Activated CD4-positive, CD25-positive, alpha-beta regulatory T cell treated with anti-CD3 and anti-CD28 coated beads, Interleukin-2, amount 50 U/mL, for 16 hours (primary cell): ENCODE measurements at places on chromosomes 3 and 15.

- no peak for DNase-seq
These were observed 109.0 kb upstream of the NEDD4 start for GRCh38 chr15:56102441-56102840.

DNA sequence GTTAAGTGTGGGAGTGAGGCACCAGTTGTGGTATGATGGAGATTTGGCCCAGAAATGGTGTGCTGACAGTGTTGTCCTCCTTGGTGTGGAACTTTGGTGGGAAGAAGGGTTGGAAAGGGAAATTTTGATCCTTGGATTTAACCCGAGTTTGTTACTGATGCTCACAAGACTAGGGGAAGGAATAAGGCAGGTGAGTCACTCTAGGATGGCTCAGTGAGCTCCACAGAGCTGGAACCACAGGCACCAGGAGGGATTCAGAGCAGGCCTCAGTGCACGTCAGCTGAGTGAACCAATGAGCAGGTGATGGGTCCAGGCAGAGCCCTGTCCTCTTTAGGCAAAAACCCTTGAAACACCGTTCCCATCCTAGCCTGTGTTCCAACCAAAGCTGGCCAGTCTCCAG lies 11.4 kb downstream of the CHRD start:
- no peak for DNase-seq

GRCh38 chr3:178329936-178330335 lies 206.3 kb upstream of the KCNMB2 start:
- no peak for DNase-seq

- no peak for DNase-seq
These were observed 22.1 kb downstream of the SRPRB start for GRCh38 chr3:133827684-133828083.

- DNase-seq, result no peak
These were observed 29.0 kb downstream of the CCDC80 start for GRCh38 chr3:112611752-112612515.

- DNase-seq, result no peak
These were observed 1199.9 kb downstream of the SI start for GRCh38 chr3:163878396-163878795.

DNA sequence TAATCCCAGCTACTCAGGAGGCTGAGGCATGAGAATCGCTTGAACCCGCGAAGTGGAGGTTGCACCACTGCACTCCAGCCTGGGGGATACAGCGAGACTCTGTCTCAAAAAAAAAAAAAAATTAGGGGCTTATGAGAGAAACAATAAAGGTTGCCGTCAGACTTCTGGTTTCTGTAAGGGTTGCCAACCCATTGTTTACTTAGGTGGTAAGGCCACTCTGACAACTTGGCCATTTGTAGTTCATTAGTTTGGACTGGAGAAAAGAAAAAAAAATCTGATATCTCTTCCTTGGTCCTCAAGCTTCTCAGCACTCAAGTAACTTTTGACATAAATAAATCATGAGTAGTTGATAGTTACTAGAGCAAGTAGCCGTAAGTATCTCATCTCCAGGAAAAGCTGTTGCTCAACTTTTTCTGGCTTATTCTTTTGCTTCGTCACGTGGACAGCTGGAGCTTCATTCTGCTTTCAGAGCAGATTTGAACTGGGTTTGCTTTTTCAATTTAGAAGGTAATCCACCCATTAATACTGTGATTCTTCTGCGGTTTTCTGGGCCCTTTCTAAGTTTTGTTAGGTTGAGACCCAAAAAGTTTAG lies 9.4 kb downstream of the SNX1 start:
- no peak for DNase-seq

DNA sequence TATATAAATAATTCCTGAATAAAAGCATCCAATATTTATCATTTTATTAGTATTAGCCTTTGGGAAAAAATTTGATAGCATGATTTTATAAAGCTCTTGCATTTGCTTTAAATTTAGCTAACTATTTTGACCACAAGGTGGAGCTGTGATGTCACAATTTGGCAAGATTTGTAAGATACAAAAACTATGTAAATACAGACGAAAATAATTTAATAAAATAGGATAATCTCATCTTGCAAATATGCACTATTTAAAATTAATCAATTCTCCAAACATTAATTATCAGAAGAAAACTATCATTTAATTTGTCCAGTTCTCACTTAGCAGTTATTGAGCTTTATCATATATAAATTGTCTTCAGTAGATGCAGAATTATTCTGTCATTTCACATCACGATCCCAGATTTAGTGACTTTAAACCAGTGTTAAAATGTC lies 95.4 kb downstream of the PLOD2 start:
- DNase-seq, result no peak

GRCh38 chr15:48667701-48668100 lies 22.2 kb upstream of the FBN1 start:
- no peak for DNase-seq

- DNase-seq, result no peak
These were observed 266.0 kb upstream of the ICE2 start for GRCh38 chr15:60744826-60745460.

- no peak for DNase-seq
These were observed 87.2 kb downstream of the OPA1 start for GRCh38 chr3:193680220-193680619.

GRCh38 chr15:69530991-69531664 lies 78.5 kb downstream of the RPLP1 start:
- DNase-seq, result no peak

DNA sequence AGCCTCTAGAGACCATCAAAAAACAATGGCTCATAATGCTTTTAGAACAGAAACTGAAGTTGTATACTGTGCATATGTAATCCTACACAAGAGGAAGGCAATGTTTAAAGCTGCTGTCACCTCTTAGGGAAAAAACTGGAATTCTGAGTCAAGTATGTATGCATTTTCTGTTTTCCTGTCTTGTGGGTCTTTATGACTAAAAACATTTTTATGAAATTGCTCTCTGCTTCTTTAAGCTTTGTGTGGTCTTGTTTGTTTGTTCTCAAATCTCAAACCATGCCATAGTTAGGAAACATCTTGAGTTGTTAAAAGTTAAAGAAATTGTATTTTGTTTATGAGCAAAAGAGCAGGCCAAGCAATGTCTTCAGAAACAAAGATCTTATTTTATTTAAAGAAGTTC lies 80.9 kb upstream of the SOX2 start:
- DNase-seq, result no peak

DNA sequence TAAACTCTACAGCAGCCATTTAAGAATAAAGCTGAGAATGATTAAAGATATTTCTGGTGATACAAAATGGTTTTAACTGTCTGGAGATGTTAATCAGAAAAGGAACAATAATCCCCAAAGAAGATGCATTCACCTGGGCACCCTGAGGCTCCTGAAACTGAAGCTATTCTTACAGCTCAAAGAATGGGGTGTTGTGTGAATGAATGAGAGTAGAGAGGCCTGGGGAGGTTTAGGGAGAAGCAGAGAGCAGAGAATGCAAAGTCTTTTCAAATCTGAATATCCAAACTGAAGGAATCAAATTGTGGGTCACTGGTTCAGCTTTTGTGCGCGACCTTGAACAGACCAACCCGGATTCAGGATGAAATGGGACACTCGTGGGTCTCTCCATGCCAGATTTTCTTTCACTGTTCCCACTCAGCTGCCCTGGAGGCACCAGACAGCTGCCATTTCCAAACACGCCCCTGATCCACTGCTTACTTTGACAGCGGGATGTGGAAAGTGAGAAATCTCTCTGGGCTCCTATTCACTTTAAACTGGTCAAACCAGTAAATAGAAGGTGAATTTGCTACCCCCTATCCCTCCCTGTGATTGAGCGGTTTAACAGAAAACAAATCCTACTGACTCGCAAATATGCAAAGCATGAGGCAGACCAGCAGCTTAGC lies 485.5 kb upstream of the THBS1 start:
- DNase-seq, result no peak

DNA sequence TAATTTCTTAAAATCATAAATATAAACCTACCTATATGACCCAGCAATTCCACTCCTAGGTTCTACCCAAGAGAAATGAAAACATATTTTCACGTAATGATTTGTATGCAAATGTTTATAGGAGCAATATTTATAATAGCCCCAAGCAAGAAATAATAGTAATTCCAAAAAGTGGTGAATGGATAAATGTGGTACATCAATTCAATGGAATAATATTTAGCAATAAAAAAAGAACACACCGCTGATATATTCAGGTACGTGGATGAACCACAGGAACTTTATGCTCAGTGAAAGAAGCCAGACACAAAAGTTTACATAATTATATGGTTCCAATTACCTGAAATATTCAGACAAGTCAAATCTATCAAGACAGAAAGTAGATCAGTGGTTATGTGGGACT lies 49.9 kb downstream of the ACAD9 start:
- no peak for DNase-seq

- no peak for DNase-seq
These were observed 32.2 kb upstream of the TRH start for GRCh38 chr3:129942296-129942695.

- no peak for DNase-seq
These were observed at the start of gene PPARG for GRCh38 chr3:12288182-12289129. Gene PPARG (plus strand): TSS chr3:12289070. CDS start chr3:12379712, 90,642 bp downstream.

GRCh38 chr3:185764980-185765370 lies 59.9 kb downstream of the IGF2BP2 start:
- no peak for DNase-seq

- DNase-seq, result no peak
These were observed 3.6 kb downstream of the CXCR6 start for GRCh38 chr3:45946875-45947274.

- no peak for DNase-seq
These were observed 175.7 kb downstream of the FOXP1 start for GRCh38 chr3:71407823-71408222.

GRCh38 chr3:188082450-188082849 lies 71.5 kb upstream of the LPP start:
- DNase-seq, result no peak

GRCh38 chr3:48344867-48345507 lies 11.5 kb upstream of the SPINK8 start:
- no peak for DNase-seq

GRCh38 chr15:97082830-97083229 lies 752.3 kb downstream of the NR2F2 start:
- no peak for DNase-seq

DNA sequence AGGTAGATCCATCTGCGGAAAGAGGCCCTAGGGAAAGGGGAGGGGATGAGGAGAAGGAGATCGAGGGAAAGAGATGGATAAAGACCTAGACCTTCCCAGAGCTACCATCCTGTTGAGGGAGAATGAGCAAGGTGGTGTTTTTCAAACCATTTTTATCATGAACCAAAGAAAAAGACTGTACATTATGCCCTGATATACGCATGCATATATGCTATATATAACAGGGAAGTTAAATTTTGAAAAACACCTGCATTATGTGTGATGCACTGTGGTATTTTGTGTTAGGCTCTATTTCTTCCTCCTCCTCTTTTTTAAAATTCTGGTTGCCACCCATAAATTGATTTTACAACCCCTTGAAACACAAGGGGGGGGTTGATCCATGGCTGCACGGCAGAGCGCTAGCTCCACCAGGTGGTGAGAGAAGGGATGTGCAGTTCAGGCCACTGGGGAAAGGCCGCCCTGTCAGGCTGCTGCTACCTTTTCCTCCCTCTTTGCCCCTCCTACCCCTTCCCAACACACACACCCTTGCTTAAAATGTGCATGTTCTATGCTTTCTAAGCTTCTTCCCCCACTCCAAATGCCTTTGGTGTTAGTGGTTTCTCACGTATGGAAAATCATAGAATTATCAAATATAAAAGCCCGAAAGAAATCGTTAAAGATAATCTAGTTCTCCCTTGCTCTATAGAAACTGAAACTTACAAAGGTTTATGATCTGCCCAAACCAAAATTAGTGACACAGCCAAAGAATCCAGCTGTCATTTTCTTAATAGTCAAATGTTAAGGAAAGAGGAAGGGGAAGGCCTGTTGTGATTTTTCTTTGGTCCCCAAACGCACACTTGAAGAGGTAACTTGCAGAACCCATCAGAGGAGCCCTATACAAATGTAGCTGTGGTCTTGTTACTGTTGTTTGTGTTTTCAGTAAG lies 262.0 kb upstream of the UMPS start:
- DNase-seq, result no peak

DNA sequence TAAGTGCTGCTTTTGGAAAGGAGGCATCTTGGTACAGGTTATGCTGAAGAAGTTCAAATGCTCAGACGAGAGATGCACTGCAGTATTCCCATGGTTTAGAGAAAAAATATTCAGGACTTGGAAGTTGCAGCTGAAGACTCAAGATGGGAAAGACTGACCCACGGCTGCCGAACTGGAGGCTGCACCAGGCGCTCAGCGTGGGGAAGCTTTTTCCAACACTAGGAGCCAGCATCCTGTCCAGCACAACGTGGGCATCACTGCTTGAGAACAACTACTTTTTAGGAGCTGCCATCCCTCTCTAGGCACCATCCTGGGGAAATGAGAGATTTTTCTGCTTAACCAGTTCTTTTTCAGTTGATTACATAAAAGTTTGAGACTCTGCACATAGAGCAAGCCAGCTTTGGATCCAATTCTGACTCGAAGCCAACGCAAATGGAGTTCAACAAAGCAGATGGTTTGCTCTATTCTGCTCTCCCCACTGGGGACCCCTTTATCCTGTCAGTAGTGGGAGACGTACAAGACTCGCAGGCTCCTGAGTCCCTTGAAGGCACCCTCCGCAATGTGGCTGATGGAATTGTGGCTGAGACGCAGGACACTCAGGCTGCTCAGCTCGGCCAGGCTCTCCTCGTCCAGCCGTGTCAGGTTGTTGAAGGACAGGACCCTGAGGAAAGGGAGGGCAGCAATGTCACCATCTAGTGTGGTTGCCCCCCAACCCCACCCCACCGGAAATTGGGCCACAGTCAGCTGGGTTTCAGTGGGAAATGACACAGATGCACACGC lies 93.8 kb downstream of the LRIG1 start:
- DNase-seq, result no peak

DNA sequence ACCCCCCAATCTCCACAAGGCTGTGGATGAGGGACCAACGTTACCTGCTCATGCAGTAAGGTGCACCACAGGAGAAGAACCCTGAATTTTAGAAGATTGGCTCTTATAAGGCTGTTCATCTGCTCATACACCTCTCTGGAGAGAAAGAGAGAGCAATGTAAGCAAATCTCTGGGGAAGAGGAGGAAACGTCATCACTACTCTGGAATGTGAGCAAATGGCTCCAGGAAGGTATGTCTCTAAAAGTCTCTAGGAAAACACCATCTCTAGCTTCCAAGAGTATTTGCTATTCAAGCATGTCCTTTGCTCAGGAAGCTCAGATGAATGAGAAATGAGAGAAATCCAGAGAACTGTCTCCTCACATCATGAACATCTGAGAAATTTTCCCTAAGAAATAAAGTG lies 235.4 kb downstream of the TBL1XR1 start:
- DNase-seq, result no peak

GRCh38 chr3:153171256-153171655 lies 9.2 kb downstream of the RAP2B start:
- DNase-seq, result no peak

DNA sequence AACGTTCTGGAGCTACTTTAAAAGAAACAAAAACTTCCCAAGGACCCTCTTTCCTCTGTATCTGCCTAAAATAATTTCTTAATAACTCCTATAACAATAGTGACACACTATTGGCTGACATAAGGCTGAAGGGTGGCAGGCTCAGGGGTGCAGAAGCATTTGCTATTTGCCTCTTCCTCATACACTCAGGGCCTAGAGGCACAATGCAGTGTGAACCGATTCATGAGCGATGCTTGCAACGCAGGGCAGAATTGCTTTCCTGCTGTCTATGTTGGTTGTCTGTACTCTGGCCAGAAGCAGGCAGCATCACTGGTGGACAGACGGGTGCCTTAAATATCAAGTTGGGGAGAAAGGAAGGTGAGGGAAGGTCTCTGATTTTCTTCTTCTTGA lies 157.4 kb downstream of the AGBL1 start:
- DNase-seq, result no peak

GRCh38 chr15:91854639-91854990 lies 1.1 kb downstream of the SLCO3A1 start:
- no peak for DNase-seq
